H54 (cell line): ENCODE measurements at places on chromosomes 16 and 17.

- DNase-seq: no peak
Observed at GRCh38 chr16:23478566-23478965, 25.6 kb upstream of the COG7 start.

- no peak for DNase-seq
Observed at GRCh38 chr16:87028481-87029320, 288.5 kb downstream of the C16orf95 start.

- DNase-seq: no peak
Observed at GRCh38 chr16:48393485-48394354, 8.5 kb upstream of the SIAH1 start.

DNA sequence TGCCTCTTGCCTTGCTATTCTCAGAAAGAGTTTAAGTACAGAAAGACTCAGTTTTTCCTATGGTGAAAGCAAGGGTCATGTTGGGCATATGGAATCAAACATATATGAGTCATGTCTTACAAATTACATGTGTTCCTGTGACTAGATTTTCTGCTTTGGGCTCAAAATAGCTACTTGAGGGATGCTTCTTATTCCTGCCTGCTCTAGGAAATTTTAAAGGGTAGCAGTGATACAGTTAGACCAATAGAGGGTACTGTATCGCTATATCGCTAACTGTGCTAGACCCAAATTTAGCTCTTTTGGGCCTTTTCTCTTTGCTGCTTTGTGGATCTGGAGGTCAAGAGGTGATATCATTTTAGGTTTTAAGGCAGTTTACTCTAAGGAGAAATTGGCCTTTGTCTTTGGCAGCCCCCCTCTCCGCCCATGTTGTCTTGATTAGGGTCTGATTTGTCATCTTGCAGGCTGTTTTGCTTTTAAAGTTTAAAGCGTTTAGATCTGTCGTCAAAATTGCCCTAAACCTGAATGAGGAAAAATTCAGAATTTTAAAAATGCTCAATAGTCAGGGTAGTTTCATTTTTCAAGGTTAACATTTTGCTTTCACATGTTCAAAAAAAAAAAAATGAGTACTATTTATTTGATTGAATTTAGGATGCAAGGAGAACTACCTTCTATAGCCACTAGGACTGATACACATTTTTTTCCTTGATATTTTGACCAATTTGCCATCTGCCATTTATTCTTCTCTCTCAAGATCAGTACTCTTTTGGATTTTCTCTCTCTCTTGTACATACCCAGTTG is 8.8 kb downstream of the NFATC3 start:
- no peak for DNase-seq

DNA sequence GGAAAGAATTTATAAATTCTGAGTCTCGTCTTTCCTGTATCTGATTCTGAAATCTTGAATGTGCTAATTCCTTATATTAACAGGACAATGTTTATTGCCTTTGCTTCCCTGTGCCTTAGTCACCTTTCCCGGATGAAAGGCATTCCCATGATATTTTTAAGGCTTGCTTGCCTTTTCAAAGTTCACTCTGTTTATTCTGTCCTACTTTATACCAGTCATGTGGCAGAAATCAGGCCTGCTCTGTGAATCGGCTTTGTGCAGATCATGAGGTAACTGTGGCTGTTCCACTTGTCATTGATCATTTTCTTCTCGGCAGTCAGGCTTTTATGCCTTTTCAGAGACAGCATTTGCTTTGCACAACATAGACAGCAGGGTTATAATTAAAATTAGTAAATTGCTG is 28.8 kb upstream of the ABCC11 start:
- DNase-seq: no peak

- no peak for DNase-seq
Observed at GRCh38 chr17:10151667-10152496, 46.5 kb downstream of the GAS7 start.

DNA sequence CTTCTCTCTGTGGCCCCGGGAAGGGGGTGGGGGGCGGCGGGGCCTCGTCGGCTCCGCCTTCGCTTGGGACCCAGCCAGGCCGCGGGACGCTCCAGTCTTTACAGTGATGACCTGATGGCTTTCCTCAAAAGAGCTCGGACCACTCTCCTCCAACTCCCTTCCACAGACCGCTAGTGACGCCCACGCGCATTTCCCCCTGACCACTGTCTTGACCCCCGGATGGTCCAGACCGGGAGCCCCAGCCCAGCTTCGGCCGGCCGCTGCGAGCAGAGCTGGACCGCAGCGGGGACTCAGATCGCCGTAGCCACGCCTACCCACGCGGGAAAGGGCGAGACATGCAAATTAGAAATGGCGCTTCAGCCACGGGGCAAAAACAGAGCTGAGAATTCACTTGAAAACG is 81.6 kb upstream of the RNU2-1 start:
- no peak for DNase-seq

DNA sequence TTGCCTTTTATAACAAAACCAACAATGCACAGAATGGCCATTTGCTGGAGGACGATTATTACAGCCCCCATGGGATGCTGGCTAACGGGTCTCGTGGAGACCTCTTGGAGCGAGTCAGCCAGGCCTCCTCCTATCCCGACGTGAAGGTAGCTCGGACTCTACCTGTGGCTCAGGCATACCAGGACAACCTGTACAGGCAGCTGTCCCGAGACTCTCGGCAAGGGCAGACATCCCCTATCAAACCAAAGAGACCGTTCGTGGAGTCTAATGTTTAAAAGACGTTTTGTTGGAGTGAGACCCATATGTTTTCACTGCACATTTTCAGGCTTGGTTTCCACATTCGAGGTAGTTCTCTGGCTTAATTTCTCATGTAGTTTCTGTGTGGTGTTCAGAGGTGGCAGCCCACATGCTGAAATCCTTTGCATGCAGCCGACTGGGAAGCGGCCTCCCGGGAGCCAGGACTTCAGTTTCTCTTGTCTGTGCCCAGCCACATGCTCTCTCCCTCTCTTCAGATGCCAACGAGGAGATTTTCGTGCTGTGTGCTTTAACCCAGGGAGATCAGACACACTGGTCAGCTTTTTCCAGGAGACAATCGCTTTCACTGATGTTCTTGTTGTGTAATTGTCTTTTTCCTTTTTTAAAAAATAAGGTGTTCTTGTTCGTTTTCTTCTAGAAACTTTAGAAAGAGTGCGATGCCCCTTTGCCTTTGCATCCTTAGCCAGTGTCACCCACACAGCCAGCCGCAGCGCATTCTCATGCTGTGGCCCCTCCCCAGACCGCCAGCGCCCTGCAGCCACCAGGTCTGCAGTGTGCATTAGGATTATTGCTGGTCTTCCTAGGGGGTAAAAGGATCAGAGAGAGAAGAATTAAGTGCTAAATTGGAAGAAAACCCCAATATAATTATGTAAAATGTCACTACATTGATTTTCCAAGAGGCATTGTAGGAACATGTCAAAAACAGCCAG is 24.1 kb downstream of the CYB561 start:
- DNase-seq: no peak

GRCh38 chr17:78667741-78668640 is 90.8 kb upstream of the DNAH17 start:
- no peak for DNase-seq

GRCh38 chr16:4780235-4780634 is 7.9 kb downstream of the SEPTIN12 start:
- DNase-seq: peak; percentile 36

GRCh38 chr17:82228278-82228841 is 482 bp upstream of the SLC16A3 start:
- DNase-seq: no peak

- peak; percentile 93 for DNase-seq
Observed at GRCh38 chr16:85612191-85612800, 826 bp upstream of the GSE1 start.

GRCh38 chr17:37506678-37507077 is 17.0 kb downstream of the DUSP14 start:
- no peak for DNase-seq

GRCh38 chr17:4569591-4569990 is 9.2 kb upstream of the GGT6 start:
- no peak for DNase-seq

- no peak for DNase-seq
Observed at GRCh38 chr17:37147301-37147812, 198.6 kb downstream of the AATF start.

- no peak for DNase-seq
Observed at GRCh38 chr17:15091825-15092224, 173.3 kb downstream of the PMP22 start.

GRCh38 chr17:39026980-39027451 is 59.8 kb upstream of the FBXO47 start:
- DNase-seq: peak; percentile 44

GRCh38 chr17:3804503-3804931 is 3.5 kb upstream of the ITGAE start:
- DNase-seq: no peak

DNA sequence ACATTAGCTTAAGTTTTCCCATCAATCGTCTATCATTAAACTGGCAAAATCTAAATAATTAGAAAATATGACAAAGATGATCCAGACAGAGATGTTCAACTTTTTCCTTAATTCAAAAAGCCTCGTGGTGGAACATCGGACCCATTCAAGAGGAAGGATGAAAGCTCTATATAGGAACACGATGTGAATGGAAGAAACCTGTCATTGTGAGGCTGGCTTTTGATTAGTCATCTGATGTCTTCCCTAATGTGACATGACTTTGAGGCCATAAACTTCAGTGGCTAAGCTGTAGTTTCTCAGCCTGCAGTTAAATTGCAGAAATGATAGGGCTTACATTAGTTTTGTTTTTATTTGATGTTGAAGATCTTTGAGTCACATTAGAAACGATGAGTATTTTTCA is 1.0 kb downstream of the AMZ2 start:
- no peak for DNase-seq

- no peak for DNase-seq
Observed at GRCh38 chr16:79006206-79006605, 594.3 kb downstream of the MAF start.

- DNase-seq: no peak
Observed at GRCh38 chr17:64496348-64496785, 487 bp downstream of the POLG2 start.

- no peak for DNase-seq
Observed at GRCh38 chr17:50372222-50372757, 694 bp downstream of the MRPL27 start.

- DNase-seq: no peak
Observed at GRCh38 chr17:69431835-69432234, 17.3 kb downstream of the MAP2K6 start.

GRCh38 chr17:50093246-50093645 is 1.9 kb upstream of the PDK2 start:
- no peak for DNase-seq

DNA sequence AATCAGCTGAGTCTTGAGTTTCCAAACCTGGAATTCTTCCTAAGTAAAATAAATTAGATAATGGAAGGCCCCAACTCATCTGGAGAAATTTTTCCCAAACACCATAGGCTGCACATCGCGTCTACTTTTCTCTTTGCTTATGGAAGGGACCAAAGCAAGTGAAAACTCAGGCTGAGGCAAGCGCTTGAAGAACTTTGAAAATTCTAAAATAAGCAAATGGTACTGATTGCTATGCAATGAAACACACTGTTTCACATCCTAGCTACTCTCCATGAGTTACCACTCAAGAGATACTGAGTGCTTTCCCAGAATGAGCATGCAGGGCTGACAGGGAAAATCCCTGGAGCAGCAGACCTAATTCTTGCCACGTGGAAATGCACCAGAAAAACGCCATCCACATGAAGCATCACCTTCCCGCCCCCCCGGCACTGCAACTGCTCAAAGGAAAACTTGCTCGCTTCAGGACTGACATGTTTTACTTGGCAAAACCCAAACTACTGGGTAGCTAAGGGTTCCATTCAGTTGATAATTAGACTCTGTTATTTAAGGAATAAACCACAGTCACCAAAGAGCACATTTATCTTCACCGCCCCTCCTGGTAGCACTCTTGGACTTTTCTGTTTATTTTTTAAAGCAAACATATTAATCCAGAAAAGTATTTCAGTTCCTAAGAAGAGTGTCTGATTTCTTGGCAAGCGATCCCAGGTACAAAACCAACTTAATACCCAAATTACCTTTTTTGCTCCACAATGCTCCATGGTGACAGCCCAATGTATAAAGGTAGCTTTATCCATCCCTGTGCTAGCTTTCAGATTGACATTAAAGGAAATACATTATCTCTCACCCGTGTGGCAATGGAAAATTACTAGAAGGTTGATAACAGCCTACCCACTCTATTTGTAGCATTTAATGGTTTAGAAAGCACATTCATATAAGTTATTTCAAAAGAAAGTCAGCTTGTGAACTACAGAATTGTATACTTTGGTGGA is 62.5 kb downstream of the WDR59 start:
- DNase-seq: no peak

GRCh38 chr17:17108451-17109049 is 66.3 kb downstream of the MPRIP start:
- DNase-seq: no peak

DNA sequence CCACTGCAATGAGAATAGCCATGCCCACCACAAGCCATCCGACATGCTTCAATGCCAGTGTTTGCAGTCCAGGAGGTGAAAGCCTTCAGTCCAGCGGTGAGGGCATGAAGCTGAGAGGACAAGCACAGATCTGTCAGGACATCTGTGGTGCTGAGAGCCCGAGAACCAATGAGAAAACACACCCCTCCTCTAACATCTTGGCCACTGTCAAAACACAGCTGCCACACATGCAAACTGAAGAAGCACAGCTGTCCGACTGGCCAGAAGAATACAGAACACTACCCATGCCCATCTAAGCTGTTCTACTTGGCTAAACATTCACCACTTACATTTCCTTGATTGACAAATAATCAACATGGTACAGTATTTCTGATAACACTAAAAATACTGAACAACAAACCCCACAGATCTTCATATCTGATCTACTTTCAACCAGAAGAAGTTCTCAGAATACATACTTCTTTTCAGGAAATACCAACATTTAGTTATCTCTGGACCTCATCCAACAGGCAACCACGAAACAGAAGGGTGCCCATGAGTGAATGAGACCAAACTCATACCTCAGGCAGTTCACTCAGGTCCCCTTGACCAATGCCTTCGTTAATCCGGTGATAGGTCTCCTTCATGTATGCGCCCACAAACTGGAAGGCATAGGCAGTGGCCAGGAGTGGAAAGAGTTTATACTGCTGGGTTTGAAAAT is 10.2 kb upstream of the FBF1 start:
- DNase-seq: no peak

- no peak for DNase-seq
Observed at GRCh38 chr16:10932959-10933710, 9.1 kb downstream of the DEXI start.

GRCh38 chr16:14302031-14302398 is 230.9 kb downstream of the MRTFB start:
- DNase-seq: peak; percentile 80

DNA sequence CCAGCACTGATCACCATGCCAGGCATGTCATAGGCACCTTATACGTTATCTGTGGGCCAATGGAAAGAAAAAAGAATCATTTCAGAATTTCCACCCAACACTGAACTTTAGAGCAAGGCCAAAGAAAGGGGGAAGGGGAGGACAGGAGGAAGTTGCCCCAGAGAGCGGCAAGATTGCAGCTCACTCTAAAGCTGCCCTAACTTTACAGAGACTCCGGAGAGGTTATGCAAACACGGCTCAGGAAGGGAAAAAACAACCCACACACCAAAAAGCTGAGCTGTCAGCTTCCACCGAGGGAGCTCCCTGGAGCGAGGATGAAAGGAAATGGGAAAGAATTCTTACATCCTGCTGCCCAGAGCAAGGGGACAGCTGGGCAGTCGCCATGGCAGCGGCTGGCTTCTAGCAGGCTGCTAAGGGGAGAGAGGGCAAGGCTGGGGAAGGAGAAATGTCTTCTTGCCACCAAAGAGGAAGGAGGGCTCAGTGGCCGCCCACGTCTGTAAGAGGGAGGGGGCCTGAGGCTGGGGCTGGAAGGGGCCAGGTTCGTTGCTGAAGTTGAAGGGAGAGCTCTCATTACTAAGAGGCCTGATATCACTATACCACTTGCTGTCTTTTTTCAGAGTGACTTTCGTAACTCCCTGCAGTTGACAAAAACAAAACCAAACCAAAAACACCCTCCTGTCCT is 18.2 kb downstream of the COTL1 start:
- DNase-seq: peak; percentile 75
